ENCODE measurements at places on chromosomes 2 and 18.
A peak's percentile ranks its signal among the peaks of the same experiment; 100 is the strongest.

GRCh38 chr2:31998731-31999383 is 12.0 kb downstream of the MEMO1 start:
- DNase-seq = no peak

DNA sequence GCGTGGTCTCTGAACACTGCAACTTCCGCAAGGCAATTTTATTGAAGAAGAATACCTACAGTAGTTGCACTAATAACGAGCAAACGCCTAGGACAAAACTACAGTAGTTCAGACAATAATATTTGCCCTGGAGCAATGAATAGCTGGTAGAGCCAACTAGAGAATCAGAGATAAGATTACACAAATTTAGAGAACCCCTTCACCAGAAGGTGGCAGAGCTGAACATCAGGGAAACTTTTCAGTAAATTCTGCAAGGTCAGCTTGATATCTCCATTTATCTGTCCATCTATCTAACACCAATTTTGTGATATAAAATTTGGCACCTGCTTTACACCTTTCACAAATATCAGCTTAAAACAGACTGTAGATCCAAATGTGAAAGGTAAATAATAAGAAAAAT is 43.8 kb downstream of the CDH19 start:
- DNase-seq = no peak

GRCh38 chr2:176391148-176391419 is 121.8 kb downstream of the MTX2 start:
- DNase-seq = no peak

GRCh38 chr2:23510471-23510870 is 125.5 kb downstream of the KLHL29 start:
- no peak for DNase-seq

GRCh38 chr2:187435756-187436155 is 12.3 kb downstream of the CALCRL start:
- no peak for DNase-seq

DNA sequence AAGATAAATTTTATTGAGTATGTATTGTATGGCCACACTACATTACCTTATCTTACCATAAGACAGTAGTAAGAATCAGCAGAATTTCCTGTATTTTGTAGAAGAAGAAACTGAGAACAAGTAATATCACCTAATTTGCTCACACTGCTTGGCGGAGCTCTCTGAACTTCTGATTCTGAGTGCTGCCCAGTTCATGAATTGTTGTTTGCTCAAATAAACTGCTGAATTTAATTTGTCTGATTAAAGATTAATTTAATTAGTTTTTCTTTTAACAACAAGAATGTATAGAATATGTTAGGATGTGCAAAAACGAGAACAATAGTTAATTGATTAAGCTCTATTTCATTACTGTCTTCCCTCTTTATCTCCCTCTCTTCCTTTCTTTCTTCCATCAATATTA is 100.1 kb upstream of the ERBB4 start:
- DNase-seq = no peak

GRCh38 chr2:208090420-208090819 is 33.9 kb downstream of the CRYGD start:
- no peak for DNase-seq

GRCh38 chr18:50562686-50563085 is 2.8 kb downstream of the MAPK4 start:
- no peak for DNase-seq

DNA sequence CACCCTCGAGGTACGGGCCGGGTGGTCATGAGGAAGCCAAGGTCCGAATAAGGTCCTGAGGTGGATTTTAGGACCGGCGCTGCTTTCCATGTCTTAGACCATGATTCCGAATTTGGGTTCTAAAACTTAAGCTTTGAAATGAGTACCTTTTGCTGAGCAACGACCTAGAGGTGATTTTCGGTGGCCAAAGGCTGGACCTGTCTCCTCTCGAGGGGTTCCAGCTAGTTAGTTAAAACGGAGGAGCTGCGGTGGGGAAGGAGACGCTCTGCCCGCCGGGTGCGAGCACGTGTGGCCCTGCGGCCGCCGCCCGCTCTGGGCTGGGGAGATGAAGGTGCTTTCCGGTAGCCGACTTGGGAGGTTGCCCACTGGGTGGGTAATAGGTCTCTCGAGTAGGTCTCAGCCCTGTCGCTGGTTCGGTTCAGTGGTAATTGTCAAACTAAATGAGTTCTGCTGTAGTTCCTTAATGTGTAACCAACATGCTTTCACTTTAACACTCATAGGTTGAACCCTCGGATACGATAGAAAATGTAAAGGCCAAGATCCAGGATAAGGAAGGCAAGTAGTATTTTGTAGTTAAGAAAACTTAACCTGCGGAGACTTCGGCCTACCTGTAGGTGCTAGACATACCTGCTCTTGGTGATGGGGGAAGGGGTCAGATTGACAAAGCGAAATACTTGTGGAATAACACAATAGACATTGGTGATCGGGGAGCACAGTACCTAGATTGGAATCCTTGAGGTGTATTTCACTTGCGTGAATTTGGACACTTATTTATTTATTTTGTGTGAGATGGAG is 572 bp downstream of the RPS27A start:
- DNase-seq = no peak

GRCh38 chr2:126776692-126777619 is 121.0 kb downstream of the GYPC start:
- peak; percentile 72 for DNase-seq

Measured in renal cortex interstitium (tissue), 15 donors.